Activated naive CD4-positive, alpha-beta T cell treated with anti-CD3 and anti-CD28 coated beads for 36 hours (primary cell): ENCODE measurements at places on chromosomes 7 and 10.

GRCh38 chr7:121395494-121395960 lies 581 bp downstream of the FAM3C start:
- H3K4me1 ChIP-seq, result peaks cover 39% of the 10 kb centered on the region
- H3K4me3 ChIP-seq, result peak overlapping the region; percentile 82
- peak; percentile 66 for DNase-seq
- H3K27ac ChIP-seq, result peak overlapping the region; percentile 78
- peaks cover 12% of the 10 kb centered on the region for H3K36me3 ChIP-seq

DNA sequence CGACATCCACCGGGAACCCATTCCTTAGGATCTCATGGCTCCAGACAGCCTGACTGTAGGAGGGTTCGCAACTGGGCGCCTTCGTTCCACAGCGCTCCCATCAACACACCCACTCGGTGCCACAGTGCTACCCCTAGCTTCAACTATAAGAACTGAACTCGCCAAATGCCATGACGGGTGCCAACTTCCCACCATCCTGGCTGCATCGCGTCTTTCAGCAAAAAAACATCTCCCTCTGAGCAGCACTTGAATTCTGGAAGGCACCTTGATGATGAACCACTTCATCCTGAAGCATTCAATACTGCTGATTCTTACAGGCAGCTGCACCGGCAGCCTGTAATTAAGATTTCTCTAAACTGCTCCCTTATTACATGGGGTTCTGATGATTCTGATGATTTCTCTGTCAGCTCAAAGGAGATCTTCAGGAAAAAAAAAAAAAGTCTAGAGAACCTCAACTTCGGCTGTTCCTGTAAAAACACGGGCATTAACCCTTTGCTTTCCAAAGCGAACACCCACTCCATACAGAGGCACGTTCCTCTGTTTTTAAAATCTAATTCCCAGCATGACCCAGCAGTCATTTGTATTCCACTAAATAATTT lies 1.3 kb downstream of the CYTH3 start:
- peaks cover 21% of the 10 kb centered on the region for H3K27me3 ChIP-seq
- H3K27ac ChIP-seq, result no peak overlapping the region
- peak overlapping the region; percentile 81 for H3K4me3 ChIP-seq
- peaks cover 13% of the 10 kb centered on the region for H3K4me1 ChIP-seq
- peak; percentile 64 for DNase-seq

DNA sequence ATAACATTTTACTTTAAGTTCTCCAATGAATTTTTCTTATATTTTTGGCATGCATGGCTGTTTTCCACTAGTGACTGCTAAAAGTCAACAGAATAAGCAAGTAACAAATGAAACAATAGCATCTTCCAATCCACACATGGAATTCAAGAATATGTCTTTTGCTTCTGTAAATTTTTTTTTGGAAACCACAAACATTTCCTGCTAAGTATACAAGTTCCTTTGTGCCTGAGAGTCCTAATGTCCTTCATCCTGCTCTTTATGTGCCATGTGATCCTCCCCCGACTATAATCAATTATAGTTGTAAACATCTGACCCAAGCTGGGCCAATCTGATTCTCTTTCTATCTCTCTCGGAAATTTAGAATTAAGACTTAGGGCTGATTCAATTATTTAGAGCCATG lies 61.2 kb downstream of the PPP1R3C start:
- no peak overlapping the region for H3K27ac ChIP-seq
- H3K4me3 ChIP-seq, result no peak overlapping the region
- no peaks in the 10 kb centered on the region for H3K4me1 ChIP-seq

- no peaks in the 10 kb centered on the region for H3K36me3 ChIP-seq
- no peaks in the 10 kb centered on the region for H3K4me1 ChIP-seq
- DNase-seq, result no peak
- no peak overlapping the region for H3K4me3 ChIP-seq
- H3K27me3 ChIP-seq, result peaks cover 38% of the 10 kb centered on the region
Measured at GRCh38 chr7:107995184-107996071, 7.5 kb downstream of the LAMB1 start.

- H3K36me3 ChIP-seq, result peaks cover 7% of the 10 kb centered on the region
- H3K27me3 ChIP-seq, result no peaks in the 10 kb centered on the region
- H3K27ac ChIP-seq, result no peak overlapping the region
- no peak for DNase-seq
Measured at GRCh38 chr10:92142949-92143348, 147.9 kb downstream of the CPEB3 start.

DNA sequence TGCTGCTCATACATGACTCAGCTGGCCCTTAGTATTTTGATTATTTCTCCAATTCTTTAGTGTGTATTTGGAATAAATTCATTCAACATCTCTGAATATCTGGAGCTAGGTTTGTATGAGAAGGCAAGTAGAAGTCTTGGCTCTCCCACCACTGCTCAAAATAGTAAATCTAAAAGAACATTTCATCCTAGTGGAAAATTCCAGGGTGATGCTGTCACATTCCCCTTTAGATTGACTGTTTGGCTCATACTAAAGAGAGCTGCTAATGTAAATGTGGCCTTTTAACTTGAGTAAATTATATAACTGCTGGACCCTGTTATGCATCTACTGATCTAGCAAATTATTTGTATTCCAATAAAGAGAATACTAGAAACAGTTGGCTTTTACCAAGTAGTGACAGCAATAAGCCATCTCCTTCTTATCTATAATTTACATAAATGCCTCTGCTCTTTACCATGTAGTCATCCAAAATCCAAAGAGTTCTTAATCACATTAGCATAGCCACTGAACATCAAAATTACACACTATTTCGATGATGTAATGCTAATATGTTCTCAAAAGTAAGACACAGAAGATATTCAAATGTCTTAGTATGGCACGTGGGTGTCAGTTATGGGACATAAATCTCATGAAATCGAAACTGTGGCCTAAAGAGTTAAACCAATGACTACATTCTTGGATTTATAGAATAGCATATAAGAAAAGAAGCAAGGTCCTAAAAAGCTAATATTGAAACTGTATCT lies 86.9 kb upstream of the KCND2 start:
- no peak for DNase-seq
- H3K4me3 ChIP-seq, result no peak overlapping the region
- H3K4me1 ChIP-seq, result no peaks in the 10 kb centered on the region

GRCh38 chr7:152108359-152108758 lies 82.9 kb downstream of the GALNT11 start:
- H3K27ac ChIP-seq, result no peak overlapping the region
- peaks cover 25% of the 10 kb centered on the region for H3K36me3 ChIP-seq
- no peaks in the 10 kb centered on the region for H3K27me3 ChIP-seq
- DNase-seq, result no peak

GRCh38 chr7:1073142-1073977 lies 14.6 kb upstream of the GPER1 start:
- no peak overlapping the region for H3K27ac ChIP-seq
- no peak overlapping the region for H3K4me3 ChIP-seq
- no peaks in the 10 kb centered on the region for H3K4me1 ChIP-seq
- no peak for DNase-seq
- no peaks in the 10 kb centered on the region for H3K36me3 ChIP-seq
